ENCODE measurements at places on chromosomes 12 and 14. TPM values are rescaled to one million over a fixed set of nuclear protein-coding genes. Genes with fewer than 3 reads are reported as not detected.

DNA sequence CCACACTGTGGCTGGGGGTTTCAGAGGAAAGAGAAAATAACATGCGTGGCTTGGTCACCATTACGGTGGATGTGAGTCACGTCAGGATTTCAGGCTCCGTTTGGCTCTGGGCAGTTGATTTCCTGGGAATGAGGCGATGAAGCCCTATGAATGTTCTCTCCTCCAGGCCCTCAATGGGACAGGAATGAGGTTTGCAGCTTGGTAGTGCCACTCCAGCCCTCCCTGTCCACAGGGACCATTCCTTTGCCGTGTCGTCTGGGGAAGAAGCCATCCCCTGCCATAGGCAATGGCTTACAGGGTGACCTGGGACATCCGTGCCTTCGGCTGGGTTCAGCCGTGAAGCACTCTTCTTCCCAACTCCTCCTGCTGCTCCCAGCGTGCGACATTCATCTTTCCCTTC, 95.0 kb downstream of the FBXL14 start:
- no peak for DNase-seq

DNA sequence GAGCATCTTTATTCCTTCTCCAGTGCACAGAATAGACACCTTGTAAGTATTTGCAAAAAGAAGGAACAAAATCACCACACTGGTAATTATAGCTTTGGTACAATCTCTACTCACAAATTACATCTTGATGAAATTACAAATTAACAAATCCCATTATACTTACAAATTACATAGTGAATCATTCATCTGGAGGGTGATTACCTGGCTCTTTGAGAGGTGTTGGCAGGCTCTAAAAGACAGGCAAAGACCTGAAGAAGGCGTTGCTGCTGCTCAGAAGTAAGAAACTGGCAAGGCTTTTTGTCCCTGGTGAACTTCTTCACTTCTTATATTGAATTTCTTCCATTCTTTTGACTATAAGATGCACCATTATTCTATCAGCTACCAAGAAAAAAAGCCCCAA, 21.7 kb upstream of the LMNTD1 start:
- no peak for DNase-seq

- no peak for DNase-seq
Observed at GRCh38 chr12:45166056-45166455, 49.8 kb upstream of the ANO6 start.

DNA sequence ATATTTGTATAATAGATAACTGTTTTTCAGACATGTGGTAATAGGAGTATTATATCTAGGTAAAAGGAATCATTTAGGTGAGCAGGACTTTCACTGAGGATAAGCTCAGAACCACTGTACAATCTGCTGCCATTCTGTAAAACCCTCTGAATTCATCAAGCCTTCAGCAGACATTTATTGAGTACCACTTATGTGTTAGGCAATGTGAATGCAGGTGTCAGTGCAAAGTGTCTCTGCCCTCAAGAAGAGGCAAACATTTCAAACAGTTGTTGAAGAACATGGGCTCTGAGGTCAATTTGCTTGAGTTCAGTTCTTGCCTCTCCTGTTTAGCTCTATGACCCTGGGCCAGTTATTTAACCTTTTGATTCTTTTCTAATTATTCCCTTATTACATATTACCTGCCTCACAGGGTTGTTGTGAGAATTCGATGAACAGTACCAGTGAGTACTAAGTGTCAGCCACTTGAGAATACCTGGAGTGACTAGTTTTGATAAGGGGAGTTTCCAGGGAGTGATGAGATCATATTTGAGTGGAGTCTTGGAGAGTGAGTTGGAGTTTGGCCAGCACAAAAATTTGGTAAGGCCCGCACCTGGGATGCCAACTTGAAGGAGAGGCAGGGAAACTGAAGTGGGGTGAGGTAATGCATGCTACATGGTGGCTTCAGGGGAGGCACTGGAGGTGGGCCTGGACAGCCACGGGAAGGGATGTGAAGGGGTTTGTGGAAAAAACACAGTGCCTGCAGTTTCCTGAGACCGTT, 33.7 kb downstream of the RASSF8 start:
- DNase-seq, result no peak

DNA sequence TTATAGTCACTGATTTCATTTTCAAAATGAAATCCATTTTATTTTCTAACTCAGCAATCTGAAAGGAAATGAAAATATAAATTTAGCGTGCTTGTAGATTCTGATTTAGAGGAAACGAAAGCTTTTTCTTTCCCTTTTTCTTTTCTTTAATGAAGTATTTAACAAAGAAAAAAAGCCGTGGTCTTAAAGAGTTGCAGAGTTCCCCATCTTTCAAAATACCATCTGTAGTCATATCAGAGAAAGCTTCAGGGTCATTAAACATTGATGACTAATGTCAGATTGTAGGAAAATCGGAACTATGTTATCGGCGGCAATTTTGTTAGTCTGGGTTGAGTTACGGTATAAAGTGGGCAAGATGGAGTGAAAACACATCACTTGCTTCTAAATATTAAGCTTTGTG, 32.3 kb downstream of the DRAM1 start:
- DNase-seq, result no peak

GRCh38 chr14:88264116-88264515, 59.0 kb downstream of the KCNK10 start:
- DNase-seq, result no peak

DNA sequence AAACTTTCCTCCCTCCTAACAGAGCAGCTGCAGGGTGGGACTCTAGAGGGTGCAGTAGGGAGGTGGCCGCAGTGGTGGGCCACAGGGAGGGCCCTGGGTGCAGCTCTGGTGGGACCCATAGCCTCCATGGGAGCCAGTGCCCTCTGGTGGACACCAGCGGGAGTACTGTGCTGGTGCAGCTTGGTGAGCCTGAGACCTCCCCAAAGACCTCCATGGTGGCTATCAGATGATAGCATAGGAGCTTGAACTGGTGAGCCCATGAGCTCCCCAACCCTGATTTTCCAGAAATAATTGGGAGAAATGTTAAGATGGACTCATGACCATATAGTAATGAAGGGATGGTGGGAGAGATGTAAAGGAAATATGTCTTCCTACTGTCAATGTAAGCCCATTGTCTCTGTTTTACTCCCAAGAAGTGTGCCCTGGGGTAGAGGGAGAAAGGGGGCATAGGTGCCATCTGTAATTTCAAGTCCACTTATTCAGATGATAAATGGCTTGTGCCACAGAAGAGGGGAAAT, 98.7 kb downstream of the GAS2L3 start:
- DNase-seq, result no peak

DNA sequence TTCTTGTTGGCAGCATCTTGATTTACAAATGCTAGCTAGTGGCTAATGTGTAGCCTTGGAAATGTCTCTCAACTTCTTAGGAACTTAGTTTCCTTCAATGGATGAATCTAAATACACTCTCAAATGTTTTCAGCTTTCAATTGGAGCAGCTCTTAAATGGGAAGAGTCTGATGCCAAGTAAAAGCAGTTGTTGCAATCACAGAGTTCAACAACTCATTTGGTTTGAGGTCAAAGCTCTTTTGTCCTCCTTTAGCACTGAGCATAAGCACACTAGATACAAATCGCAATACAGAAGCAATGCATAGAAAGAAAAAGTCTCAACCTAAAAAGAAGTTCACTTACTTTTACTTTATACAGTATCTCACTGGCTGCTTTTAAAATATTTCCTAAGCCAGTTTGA, 986.1 kb upstream of the FLRT2 start:
- DNase-seq, result no peak

GRCh38 chr14:105169776-105170655, 1.4 kb upstream of the JAG2 start:
- no peak for DNase-seq

DNA sequence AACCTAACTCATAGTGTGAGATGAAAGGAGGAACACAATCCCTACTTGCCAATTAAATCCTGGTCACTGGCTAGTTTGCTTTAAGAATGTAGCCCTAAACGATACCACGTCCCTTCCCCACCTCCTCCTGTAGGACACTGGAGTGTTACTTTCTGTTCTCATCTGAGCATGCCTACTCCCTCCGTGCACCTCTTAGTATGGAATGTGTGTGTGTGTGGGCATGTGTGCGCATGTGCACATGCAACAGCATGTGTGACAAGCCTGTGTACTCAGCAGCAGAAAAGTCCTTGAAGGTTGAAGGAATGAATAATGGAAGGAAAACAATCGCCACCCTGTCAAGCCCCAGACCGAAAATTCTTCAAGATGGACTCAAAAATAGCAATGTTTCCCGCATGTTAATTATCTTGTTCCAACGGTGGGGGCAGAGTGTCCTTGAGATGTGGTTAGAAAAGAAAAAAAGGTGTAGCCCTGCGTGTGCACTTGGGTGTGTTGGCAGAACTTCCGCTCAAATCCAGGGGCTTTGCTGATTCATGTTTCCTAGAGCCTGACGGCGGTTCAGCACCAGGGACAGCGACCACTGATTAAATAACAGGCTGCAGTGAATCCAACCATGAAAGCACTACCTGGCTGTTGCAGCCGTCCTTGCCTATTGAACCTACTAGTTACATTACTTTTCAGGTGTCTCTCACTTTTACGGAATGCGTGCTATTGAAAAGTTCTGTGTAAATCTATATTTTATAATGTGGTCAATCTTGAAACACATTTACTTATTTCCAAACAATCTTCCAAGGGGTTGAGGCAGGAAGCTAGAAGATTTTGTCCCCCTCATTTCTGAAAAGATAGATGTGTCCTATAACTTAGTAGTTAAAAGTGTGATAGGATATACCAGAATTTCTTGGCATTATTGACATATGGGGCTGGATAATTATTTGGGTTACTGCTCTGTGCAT, 79.8 kb downstream of the SRRM4 start:
- no peak for DNase-seq

- no peak for DNase-seq
Observed at GRCh38 chr12:111444314-111444924, 38.7 kb downstream of the SH2B3 start.

DNA sequence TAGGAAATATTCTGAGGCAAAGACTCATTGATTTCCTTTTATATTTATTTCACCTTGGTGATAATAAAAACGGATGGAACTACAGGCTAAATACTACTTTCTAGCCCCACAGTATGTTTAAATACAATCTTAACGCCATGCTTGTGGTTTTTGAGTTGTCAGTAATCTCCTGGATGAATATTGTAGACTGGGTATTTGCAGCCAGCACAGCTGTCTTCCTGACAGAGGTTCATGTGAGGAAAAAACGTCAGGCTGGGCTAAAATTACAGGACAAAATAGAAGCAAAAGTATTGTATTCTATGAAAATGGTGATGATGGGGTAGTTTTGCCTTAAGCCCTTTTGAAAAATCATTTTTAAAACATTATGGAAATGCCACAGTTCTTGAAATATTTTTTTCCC, 140.9 kb downstream of the CCDC91 start:
- DNase-seq, result no peak

- DNase-seq, result no peak
Observed at GRCh38 chr14:31265701-31266398, 58.3 kb upstream of the HECTD1 start.

- DNase-seq, result peak; percentile 41
Observed at GRCh38 chr14:103312006-103312635, 21.9 kb upstream of the EIF5 start.

- DNase-seq, result no peak
Observed at GRCh38 chr12:46522071-46522470, 149.5 kb upstream of the SLC38A2 start.

DNA sequence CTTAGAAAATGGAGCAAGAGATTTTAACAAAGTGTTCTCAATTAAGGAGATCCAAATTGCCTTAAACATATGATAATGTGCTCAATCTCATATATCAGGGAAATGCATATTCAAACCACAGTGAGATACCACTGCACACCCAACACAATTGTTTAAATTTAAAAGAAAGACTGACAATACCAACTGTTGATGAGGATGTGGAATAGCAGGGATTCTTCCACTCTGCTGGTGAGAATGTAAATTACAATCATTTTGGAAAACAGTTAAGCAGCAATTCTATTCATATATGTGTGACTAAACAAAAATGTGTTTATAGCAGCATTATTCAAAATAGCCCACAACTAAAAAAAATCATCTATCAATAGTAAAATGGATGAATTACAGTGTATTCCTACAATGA, 144.2 kb downstream of the KICS2 start:
- no peak for DNase-seq

DNA sequence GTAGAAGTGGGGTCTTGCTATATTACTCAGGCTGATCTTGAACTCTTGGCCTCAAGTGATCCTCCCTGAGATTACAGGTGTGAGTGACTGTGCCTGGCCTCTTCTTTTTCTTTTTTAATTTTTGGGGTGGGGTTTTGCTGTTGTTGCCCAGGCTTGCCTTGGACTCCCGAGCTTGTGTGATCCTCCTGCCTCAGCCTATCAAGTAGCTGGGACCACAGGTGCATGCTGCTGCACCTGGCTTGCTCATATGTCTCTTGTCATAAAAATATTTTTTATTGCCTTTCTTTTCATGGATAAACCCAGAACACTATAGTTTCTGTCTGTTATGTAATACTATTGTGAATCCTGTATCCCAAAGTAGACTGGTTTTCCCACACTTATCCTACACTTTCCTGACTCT, 26.0 kb downstream of the SCYL2 start:
- DNase-seq, result no peak

GRCh38 chr12:63915105-63915800, 70.8 kb downstream of the SRGAP1 start:
- DNase-seq, result no peak

- no peak for DNase-seq
Observed at GRCh38 chr14:92759300-92759678, 10.9 kb upstream of the LGMN start.

- no peak for DNase-seq
Observed at GRCh38 chr12:131033886-131034482, 80.3 kb downstream of the ADGRD1 start.

- no peak for DNase-seq
Observed at GRCh38 chr12:124898200-124898922, 16.1 kb downstream of the UBC start.

- no peak for DNase-seq
Observed at GRCh38 chr12:25811656-25812126, 146.8 kb upstream of the RASSF8 start.

DNA sequence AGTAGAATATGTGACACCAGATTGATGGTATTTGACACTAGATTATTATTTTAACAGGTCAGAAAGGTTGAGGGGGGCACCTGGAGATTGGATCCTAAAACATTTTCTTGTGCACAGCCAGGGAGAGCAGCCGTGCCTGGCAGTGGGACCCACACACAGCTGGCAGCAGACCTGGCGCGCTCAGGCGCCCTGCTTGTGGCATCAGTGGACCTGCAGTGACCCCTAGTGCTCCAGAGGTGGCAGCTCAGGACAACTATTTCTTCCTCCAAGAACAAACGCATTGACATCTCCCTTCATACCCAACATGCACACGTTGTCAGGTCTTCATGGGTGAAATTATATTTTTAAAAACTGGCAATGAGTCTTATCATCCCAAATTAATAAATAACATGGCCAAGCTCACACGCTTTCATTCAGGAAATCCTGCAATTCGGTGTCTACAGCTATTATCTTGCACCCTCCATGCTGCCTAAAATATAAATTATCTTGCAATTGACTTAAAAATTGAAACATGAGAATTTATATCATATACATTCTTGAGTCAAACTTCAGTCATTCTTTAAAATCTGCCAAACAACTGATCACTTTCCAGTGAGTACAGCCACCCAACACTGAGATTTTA, 7.7 kb upstream of the TMEM132D start:
- DNase-seq, result no peak

TRHDE gene
- total RNA-seq, result 4.8 TPM

CLEC7A gene
- 19.4 TPM for total RNA-seq

PITPNM2 gene
- total RNA-seq, result 17.2 TPM

LHX5 gene
- not detected for total RNA-seq

PRICKLE1 gene
- total RNA-seq, result 19.4 TPM

LRCOL1 gene
- total RNA-seq, result 0.65 TPM

E2F7 gene
- total RNA-seq, result 0.24 TPM

All from posterior vena cava (tissue), 2 donors.